ENCODE measurements at places on chromosomes 7 and 10.

DNA sequence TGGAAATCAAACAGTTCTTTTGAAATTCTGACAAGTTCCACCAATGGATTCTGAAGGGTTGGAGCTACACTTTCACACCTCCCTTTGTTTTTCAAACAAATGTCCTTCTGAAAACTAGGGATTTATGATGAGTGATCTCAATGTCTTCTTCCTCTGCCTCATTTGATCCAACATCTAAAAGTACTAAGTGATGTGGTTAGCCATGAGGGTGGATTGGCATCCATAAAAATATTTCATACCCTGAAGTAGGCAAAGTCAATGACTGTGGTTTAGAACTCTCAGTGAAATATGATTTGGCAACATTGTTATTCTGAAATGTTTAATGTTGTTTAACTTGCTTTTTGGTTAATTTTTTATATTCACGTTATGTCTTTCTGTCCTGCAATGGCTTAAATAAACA is 136.9 kb downstream of the MBL2 start:
- DNase-seq = no peak

DNA sequence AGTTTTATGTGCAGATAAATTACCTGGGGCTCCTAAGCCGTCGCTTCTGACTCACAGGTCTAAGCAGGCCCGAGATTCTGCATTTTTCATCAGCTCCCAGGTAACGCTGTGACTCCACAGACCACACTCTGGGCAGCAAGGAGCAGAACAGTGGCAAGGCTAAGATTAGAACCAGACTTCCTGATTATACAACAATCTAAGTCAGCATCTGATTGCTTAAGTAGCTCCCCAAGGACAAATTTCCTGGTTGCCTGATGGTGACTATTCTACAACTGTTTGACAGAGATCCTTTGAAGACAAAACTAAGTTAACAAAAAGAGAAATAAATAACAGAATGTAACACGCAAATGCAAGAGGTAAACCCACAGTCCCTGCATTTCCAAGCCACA is 69.0 kb downstream of the CREB3L2 start:
- DNase-seq = no peak

DNA sequence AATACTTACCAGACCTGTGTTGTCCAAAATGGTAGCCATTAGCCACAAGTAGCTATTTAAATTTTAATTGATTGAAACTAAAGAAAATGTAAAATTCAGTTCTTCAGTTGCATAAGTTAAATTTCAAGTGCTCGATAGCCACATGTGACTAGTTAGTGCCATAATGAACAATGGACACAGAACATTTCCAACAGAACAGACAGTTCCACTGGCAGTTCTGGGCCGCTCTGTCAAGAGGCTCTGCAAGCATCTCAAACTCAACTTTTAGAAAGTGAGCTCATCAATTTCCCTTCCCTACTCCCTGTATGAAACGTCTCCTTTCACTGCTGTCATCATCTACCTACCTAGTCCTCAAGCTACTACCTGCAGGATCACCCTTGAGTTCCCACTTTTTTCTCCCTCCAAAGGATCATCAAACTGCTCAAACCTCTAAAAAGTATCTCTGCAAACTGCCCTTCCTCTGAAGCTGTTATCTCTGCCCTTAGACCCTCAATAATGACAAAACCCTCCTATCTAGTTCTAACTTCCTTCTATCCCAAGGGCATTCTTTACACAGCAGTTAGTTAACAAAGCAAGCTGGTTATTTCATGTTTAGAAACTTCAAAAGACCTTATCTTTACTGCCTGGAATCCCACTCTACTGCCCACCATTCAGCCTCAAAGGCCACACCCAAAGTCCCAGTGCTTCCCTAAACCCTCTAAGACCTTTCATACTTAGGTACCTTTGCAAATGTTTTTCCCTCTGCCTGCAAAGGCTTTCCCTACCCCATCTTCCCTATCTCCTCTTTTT is 20.6 kb downstream of the SHTN1 start:
- DNase-seq = no peak

DNA sequence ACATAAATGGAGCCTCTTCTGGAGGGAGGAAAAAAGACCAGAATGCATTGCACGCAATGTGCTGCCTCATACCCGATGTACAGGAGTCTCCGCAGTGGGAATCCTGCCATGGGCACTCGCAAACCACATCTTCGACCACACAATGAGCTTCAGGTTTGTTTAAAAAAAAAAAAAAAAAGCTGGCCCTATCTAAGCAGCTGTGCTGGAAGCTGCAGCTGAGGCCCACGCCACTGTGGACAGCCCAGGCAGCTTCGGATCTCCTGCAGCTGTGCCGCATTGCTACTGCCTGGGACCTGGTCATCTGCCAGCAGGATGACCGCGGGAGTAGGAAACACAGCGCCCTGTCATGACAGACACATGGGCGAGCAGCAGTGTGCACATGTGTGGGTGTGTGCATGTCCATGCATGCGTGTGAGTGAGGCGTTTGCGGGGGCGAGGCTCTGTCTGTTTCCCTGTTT is 26.0 kb downstream of the EN2 start:
- DNase-seq = peak; percentile 72

GRCh38 chr10:44879531-44879899 is 31.6 kb upstream of the TMEM72 start:
- DNase-seq = no peak

DNA sequence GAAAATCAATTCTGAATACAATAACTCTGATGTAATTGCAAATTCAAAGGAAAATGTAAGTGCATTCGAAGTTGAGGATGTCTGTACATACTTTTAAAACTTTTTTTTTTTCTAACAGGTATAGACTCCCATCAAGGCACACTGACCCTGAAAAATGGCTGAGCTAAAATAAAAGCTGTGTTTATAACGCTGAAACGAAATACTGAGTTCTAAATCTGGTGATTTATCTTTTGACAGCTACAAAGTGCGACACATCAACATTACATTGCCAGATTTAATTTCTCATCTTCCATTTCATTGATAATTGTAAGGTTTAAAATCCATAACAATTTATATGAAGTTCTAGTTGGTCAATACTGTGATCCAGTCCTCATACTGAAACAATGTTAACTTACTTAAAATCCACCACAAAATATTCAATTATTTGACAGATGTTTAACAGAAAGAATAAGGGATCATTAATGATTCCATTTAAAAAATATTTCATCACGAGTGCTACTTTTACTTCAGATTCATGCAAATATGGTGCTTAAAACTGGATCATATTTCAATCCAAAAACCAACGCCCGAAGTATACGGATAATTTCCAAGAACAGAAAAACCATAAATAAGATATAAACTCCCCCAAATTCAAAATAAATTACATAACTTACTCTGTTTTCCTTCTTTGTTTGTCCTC is 1.4 kb downstream of the RAB11FIP2 start:
- DNase-seq = no peak

DNA sequence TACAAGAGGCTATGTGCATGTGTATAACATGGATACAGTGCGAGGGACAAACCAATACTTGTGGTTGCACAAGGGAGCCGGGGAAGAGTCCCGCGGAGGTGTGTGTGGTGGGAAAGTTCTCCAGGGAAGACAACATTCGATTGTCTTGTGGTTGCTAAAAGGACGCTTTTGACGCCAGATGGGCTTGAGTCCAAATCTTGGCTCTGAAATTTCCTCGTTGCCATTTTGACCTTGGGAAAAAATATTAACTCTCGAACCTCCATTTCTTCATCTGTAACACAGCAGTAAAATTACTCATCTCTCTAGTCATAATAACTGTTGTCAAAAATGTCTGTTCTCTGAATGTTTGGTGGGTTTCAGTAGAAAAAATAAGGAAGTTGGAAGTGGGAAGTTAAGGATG is 16.5 kb downstream of the PLXDC2 start:
- DNase-seq = no peak

DNA sequence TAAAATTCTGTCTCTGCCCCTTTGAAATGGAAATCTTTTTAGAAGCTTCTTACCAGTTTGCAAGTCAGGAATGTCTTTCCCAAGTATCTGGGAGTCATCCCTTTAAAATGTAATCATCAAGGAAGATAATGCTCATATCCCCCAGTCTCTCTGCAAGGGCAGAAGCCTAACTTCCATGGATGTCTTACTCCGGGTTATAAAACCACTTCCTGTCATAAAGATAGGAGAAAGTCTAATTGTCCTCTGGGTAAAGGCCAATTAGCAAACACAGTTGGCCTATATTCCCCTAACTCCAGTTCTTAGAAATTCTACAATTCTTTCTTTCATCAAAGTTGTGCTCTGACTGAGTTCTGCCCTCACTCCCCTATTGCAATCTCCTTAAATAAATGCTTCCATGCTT is 1631.5 kb upstream of the LRRTM3 start:
- DNase-seq = no peak

DNA sequence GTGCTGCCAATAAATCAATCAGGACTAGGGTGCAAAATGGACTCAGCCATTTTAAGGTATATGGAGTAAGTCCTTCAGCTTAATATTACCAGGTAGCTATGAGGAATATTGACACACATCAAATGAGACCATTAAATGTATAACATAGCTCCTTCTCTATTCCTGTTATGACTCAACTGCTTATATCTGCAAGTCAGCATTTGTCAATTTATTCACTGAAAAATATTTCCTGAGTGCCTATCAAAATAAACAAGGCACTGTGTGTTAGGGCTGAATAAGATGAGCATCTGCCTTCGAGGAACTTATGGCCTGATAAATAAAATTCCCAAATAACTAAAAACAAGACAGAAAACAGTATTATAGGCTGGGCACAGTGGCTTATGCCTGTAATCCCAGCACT is 113.8 kb downstream of the CDK6 start:
- DNase-seq = no peak

DNA sequence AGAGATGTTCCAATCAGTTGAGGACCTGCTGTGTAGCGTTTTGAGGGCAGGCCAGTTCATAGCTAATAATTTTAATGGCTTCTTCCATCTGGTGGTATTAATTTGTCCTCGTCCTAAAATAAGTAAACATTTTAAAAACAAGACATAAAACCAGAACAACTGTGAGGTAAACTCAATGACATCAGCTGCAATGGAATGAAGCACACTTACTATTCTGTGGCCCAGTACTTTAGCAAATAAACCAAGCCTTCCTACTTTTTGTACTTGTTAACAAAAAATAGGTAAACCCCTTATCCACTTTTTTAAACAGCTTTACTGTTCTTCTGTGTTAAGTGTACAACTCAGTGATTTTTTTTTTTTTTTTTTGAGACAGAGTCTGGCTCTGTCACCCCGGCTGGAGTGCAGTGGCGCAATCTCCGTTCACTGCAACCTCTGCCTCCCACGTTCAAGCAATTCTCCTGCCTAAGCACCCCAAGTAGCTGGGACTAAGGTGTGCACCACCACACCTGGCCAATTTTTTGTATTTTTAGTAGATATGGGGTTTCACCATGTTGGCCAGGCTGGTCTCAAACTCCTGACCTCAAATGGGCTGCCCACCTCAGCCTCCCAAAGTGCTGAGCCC is 28.9 kb upstream of the FZD1 start:
- DNase-seq = no peak

GRCh38 chr7:128918016-128918665 is 7.6 kb upstream of the KCP start:
- DNase-seq = no peak

DNA sequence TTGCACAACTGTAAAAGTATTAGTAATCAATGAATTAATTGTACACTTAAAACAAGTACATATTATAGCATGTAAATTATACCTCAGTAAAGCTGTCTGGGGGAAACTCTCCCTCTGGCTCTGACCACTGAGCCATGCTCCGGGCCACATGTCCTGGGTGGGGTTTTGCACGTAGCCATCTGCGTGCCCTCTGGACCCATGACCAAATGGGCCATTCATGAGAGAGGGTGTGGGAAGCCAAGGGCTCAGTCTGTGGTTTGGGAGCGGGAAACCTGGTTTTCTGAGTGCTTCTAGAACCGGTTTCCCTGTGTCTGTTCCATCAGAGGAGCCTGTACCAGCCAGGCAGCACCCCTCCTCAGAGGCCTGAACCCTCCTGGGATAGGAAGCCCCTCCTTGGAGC is 143.2 kb downstream of the SH3PXD2A start:
- DNase-seq = no peak

DNA sequence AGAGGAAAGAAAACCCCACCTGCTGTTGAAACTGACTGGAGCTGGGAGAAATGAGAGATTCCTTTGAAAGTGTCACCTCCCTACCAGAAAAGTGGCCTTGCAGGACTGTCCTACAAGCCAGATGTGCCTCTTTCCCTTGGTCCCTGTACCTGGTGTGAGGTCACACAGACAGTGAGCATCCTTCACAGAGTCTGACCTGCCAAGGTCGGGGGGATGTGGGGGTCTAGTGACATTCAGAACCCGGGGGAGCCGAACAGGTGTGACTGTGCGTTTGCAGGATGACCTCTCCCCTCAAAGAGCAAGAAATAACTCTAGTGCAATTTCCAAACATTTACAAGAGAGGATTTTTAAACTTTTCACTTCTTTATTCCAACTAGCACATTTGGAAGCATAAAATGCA is 93.4 kb upstream of the ZNF479 start:
- no peak for DNase-seq

DNA sequence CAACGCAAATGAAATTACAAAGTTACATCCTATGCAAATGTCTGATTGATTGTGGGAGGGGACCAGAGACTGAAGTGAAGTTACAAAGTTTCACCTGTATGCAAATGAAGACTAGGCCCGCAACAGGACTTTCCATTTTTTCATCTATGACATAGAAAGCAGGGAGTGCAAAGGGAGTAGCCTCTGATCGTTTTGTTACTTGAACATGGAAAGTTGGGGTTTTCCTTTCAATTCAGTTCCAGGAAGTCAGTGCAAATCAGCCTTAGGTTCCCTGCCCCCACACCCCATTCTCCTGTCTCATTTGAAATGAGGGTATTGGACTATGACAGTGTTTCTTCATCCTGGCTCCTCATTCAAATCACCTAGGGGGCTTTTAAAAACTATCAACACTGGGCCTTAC is 96.9 kb upstream of the HABP2 start:
- no peak for DNase-seq

GRCh38 chr10:33410096-33410859 is 75.8 kb upstream of the NRP1 start:
- no peak for DNase-seq

GRCh38 chr7:23235813-23236221 is 10.8 kb upstream of the GPNMB start:
- DNase-seq = no peak

DNA sequence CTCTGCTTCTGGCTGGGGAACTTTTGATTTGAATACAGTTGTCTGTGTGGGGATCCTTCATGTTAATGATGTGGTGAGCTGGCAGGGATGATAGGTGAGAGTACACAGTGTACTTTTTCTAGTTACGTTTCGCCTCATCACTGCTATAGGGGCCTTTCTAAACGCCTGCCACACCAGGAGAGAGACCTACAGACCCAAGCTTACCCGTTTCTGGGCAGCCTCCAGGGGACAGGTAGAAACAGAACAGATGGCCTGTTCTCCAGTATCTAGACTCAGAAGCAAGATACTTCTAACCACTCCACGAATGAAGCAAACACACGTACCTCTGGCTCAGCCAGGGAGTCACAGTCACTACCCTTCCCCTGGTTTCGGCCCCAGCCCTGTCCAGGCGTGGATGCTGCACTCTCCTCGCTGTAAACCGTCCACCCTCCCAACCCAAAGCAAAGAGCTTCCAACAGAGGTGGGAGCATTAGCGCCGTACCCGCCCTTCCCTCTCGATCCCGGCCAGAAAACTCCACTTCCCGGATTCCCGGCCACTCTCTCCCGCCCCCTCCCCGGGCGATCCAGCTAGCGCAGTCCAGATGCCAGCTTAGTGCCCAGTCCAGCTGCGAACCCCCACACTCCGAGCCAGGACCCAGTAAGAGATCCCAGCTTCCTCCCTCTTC is 1.2 kb downstream of the CCDC6 start:
- peak; percentile 38 for DNase-seq
